ENCODE measurements at places on chromosomes 7 and 10. TPM values are rescaled to one million over a fixed set of nuclear protein-coding genes. Genes with fewer than 3 reads are reported as not detected.

TMEM273 gene
- 2.1 TPM for total RNA-seq

DNA sequence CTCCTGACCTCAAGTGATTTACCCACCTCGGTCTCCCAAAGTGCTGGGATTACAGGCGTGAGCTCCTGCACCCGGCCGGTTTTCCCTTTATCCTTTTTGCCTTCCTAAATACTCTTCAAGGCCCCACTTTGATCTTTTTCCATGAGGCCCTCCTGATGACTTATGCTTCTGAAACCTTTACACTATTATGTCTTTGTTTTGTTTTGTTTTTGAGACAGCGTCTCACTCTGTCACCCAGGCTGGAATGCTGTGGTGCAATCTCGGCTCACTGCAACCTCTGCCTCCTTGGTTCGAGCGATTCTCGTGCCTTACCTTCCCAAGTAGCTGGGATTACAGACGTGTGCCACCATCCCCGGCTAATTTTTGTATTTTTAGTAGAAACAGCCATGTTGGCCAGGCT lies 3.8 kb downstream of the STMP1 start:
- H3K4me3 ChIP-seq: no peak overlapping the region
- H3K36me3 ChIP-seq: 0 out of 2 replicates have a peak, but pooled peaks cover 3% of the 10 kb centered on the region
- no peak overlapping the region for H3K27ac ChIP-seq
- peaks cover 22% of the 10 kb centered on the region for H3K4me1 ChIP-seq
- H3K27me3 ChIP-seq: no peaks in the 10 kb centered on the region

- peaks cover 3% of the 10 kb centered on the region for H3K36me3 ChIP-seq
- H3K4me1 ChIP-seq: no peaks in the 10 kb centered on the region
- no peak overlapping the region for H3K4me3 ChIP-seq
- no peak for DNase-seq
- H3K27ac ChIP-seq: no peak overlapping the region
Measured at GRCh38 chr10:34384372-34384771, 430.7 kb downstream of the PARD3 start.

PVRIG gene
- total RNA-seq: not detected

CASTOR2 gene
- total RNA-seq: 23.2 TPM

- no peak overlapping the region for H3K27ac ChIP-seq
- no peak for DNase-seq
- H3K4me1 ChIP-seq: no peaks in the 10 kb centered on the region
- no peak overlapping the region for H3K4me3 ChIP-seq
Measured at GRCh38 chr7:87473986-87474385, 1.5 kb downstream of the ABCB4 start.

GRCh38 chr10:99393036-99393435 lies 37.4 kb downstream of the GOT1 start:
- H3K4me3 ChIP-seq: no peak overlapping the region
- H3K36me3 ChIP-seq: peaks cover 5% of the 10 kb centered on the region
- DNase-seq: no peak
- no peaks in the 10 kb centered on the region for H3K27me3 ChIP-seq

TLL2 gene
- 10.3 TPM for total RNA-seq

NRAP gene
- not detected for total RNA-seq
